H1 (cell line): ENCODE measurements at places on chromosomes 16 and 17. TPM values are rescaled to one million over a fixed set of nuclear protein-coding genes. Genes with fewer than 3 reads are reported as not detected.

GRCh38 chr16:80459966-80460365 lies 80.8 kb upstream of the DYNLRB2 start:
- DNase-seq, result no peak

GRCh38 chr16:22764662-22765327 lies 49.2 kb upstream of the HS3ST2 start:
- DNase-seq, result no peak

DNA sequence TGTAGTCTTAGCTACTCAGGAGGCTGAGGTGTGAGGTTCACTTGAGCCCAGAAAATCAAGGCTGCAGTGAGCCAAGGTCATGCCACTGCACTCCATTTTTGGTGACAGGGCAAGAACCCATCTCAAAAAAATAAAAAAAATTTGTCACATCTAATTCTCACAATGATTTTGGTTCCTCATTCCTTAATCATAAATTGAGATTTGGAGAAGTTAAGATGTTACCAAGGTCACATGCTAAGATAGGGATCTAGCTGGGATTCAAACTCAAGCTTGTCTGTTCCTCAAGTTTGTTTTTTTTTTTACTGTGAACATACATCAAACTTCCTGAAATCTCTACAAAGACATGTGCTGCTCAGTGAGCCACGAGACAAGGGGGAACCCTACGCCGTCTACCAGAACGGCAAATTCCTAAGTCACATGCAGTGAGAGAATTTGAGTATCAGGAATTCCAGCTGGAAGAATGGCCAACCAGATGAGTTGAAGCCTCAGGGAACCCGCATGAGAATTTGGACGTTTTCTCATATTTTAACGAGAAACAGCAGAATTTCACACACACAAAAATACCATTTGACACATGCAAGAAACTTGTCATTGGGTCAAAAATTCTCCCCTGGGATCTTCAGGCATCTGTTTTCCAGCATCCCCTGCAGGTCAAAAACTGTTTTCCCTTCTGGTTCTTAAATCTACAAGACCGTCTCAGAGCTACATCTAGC lies 414.1 kb upstream of the GOT2 start:
- DNase-seq, result no peak

- peak; percentile 97 for DNase-seq
These were observed 51.3 kb downstream of the ZFP90 start for GRCh38 chr16:68590201-68590994.

DNA sequence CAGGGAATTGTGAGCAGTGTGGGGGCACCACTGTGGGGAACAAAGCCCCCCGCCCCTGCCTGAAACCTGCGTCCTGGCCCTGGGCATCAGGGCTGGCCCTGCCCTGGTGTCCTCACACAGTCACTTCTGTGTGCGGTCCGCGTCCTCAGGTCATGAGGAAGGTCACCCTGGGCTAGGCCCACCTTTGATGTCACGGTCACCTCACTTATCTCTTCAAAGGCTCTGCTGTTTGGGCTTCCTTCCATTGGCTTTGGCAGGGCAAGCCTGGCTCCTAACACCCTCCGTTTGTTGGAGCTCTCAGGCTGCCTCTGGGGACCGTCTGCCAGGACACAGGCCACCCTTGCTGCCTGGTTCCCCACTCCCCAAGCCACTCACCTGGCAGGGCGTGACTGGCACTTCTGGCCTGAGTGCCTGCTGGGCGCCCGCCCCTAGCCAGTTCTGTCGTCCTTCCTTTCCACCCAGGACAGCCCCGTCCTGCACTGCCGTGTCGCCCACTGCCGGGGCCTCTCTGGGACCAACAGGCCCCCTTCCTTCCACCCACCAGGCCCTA lies 8.8 kb downstream of the CENPX start:
- no peak for DNase-seq

DNA sequence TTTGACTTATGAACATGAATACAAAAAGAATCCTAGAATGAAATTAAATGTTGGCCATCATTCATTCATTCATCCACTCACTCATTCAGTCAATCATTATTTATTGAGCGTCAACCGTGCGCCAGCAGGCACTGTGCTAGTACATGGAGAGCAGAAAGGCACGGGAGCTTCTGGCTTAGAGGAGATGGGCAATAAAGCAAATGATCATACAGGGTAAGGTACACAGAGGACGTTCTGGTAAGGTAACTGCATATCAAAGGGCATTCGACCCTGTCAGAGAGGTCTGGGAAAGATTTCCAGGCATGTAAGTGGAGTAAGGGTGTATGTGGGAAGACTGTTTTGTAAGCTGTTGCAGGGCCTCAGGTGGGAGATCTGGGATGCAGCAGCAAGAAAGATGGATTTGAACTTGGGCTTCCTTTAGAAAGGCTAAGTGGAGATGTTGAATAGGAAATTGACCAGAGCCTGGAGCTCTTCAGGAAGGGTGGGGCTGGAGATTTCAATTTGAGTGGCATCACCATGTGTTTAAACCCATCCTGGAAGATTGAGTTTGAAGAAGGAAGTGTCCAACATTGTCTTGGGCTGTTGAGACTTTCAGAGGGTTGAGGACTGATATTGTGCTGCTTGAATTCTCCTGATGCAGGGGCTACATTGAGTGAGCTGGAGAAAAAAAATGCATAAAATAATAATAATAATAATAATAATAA lies 2.8 kb upstream of the MSI2 start:
- DNase-seq, result no peak

- no peak for DNase-seq
These were observed 13.3 kb downstream of the ARHGAP23 start for GRCh38 chr17:38441429-38442061.

DNA sequence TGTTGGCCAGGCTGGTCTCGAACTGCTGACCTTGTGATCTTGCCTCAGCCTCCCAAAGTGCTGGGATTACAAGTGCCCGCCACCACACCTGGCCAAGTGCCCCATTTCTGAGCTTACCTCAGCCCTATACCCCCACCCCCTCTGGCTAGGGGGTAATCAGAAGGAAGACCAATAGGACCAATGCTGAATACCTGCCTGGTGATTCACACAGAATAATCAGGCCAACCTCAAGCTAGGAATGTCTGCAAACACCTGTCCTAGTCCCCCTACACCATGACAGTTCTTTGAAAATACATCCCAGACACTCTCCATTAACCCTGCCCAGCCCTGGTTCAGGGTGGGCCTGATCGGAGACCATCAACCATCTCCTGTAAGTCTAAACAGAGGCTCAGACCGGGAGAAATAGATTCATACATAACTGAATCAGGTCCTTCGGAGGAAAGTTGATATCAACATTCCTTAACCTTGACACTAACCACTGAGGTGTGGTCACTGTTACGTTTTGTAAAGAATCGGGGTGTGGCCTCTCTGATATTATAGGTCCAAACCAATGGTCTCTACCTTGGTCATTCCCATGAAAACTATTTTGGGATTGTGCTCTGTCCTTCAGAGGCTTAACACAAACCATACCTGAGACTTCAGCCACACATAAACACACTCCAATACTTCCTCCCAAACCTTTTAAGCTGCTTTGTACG lies 130.8 kb downstream of the GAS7 start:
- no peak for DNase-seq

CACNG4 gene
- polyA plus RNA-seq, result 3.6 and 5.3 TPM in 2 replicates

TADA2A gene
- polyA plus RNA-seq, result 4.7 and 8.4 TPM in 2 replicates
